ENCODE measurements at places on chromosomes 11 and 22.
A peak's percentile ranks its signal among the peaks of the same experiment; 100 is the strongest.

- DNase-seq: peak; percentile 79
Measured at GRCh38 chr11:88337181-88337986, at the start of gene CTSC. Gene CTSC, minus strand, starts transcription at chr11:88337736. Its CDS starts 64 bp downstream, at chr11:88337672.

DNA sequence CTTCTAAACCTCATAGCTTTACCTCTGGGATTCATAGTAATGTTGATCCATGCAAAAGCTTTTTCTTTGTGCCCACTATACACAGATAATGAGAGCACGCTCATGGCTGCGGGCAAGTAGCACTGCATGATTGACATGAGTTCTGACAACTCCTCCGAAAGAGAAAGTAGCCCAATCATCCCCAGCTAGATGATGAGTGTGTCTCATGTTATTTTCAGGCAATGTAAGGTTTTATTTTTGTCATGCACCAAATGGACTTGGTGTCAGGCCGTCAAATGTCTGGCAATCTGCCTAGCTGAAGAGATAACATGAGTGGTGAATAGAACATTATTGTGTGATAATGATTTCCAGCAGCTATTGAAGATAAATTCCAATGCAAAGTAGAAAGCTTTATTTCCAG lies 662.6 kb downstream of the NTM start:
- DNase-seq: no peak

- DNase-seq: no peak
Measured at GRCh38 chr11:69618237-69618636, 22.7 kb upstream of the CCND1 start.

GRCh38 chr11:57942808-57943207 lies 80.9 kb upstream of the OR9Q1 start:
- DNase-seq: no peak

GRCh38 chr22:29244785-29245625 lies 22.8 kb downstream of the RHBDD3 start:
- no peak for DNase-seq

GRCh38 chr11:109940816-109941215 lies 152.4 kb upstream of the ZC3H12C start:
- no peak for DNase-seq

DNA sequence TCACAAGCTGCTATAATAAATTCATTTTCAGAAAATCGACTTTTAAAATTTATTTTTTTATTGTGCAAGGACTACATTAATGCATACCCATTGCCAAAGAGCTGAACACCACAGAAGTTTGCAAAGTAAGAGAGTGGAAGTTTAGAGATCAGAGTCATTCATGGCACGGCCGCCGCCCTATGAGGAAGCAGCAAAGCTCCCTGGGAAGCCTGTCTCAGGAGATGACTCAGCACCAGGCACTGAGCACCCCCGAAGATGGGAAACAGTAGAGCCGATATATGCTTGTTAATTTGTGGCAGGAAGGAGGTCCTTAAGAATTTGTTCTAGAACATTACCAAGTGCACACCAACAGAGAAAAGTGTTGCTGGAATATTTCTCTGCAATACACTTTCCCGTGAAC lies 693.7 kb downstream of the OPCML start:
- DNase-seq: no peak

DNA sequence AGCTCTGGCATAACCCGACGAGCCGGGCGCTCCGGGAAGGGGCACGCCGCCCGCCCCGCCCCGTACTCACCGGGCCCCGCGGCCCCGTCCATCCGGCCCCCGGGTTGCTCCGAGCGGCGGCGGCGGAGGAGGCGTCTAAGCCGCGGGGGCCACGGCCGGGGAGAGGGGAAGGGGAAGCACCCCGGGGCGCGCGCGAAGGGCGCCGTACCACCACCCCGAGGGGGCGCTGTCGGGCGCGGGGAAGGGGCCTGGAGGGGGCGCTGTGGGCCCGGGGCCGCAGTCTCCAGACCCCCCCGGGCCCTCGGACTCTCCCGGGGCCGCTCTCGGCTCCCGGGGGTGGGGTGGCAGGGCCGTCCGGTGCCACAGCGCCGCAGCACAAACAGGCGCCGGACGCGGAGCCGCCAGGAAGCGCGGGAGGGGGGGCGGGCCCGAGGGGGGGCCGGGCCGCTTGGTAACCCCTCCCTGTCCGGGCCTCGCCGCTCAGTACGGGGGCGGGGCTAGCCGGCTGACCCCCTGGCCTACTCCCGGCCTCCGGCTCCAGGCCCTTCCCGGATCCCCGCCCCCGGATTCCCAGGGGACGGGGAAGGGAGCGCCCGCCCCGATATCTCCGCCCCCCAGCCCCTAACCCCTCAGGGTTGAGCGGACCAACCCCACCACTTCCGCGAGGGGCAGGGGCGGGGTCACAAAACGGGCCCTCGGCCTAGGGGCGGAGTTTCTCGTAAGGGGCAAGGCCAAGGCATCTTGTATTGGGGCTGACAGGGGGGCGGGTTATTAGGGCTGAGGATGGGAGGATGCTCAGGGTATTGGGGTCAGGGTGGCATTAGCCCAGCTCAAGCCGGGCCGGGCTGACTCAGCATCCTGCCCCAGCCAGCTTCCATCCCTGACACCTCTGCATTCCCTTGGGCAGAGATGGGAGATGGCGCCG lies at the start of the genes EML3 and ROM1:
TSS of gene EML3 (minus strand) at position 410 of the 925 bp plus-strand sequence. CDS start at position 92, 318 bp downstream.
TSS of gene ROM1 (plus strand) at position 892 of the 925 bp plus-strand sequence. CDS start at position 917, 25 bp downstream.
- DNase-seq: peak; percentile 85

- no peak for DNase-seq
Measured at GRCh38 chr22:38524429-38524828, 18.3 kb upstream of the DDX17 start.

GRCh38 chr11:69277074-69277809 lies 16.7 kb upstream of the MYEOV start:
- DNase-seq: no peak

GRCh38 chr11:73715541-73715940 lies 45.3 kb downstream of the RAB6A start:
- DNase-seq: no peak

GRCh38 chr22:35616043-35616442 lies 1.1 kb downstream of the MB start:
- no peak for DNase-seq
